ENCODE measurements at places on chromosomes 5 and 9.

DNA sequence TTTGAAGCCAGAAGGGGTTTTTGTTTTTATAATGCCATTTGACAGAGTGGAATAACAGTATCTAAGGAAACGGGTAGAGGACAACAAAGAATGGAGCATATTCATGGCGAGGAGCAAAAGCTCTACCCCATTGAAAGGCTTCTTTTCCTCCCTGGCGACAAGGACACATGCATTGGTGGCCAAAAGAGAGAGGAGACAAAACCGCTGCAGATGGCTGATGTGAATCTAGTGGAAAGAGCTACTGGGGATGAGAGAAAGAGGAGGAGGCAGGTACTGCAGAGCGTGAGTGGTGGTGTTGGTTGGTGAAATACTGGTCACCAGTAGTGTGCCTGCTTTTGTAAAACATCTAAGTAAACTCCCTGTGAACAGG, 491 bp downstream of the APC start:
- no peak for DNase-seq

GRCh38 chr5:132481596-132482211, 8.9 kb downstream of the IRF1 start:
- DNase-seq: no peak

- no peak for DNase-seq
Observed at GRCh38 chr5:144567421-144567780, 396.7 kb downstream of the KCTD16 start.

GRCh38 chr9:33175649-33176325, 8.7 kb upstream of the B4GALT1 start:
- DNase-seq: no peak

GRCh38 chr9:114282926-114283325, 40.0 kb upstream of the ORM1 start:
- peak; percentile 58 for DNase-seq

- no peak for DNase-seq
Observed at GRCh38 chr9:110370315-110370714, 32.7 kb upstream of the TXNDC8 start.

- DNase-seq: peak; percentile 95
Observed at GRCh38 chr5:139262742-139263445, 30.6 kb upstream of the MATR3 start.

- DNase-seq: no peak
Observed at GRCh38 chr5:42881416-42882117, 69.9 kb upstream of the SELENOP start.

DNA sequence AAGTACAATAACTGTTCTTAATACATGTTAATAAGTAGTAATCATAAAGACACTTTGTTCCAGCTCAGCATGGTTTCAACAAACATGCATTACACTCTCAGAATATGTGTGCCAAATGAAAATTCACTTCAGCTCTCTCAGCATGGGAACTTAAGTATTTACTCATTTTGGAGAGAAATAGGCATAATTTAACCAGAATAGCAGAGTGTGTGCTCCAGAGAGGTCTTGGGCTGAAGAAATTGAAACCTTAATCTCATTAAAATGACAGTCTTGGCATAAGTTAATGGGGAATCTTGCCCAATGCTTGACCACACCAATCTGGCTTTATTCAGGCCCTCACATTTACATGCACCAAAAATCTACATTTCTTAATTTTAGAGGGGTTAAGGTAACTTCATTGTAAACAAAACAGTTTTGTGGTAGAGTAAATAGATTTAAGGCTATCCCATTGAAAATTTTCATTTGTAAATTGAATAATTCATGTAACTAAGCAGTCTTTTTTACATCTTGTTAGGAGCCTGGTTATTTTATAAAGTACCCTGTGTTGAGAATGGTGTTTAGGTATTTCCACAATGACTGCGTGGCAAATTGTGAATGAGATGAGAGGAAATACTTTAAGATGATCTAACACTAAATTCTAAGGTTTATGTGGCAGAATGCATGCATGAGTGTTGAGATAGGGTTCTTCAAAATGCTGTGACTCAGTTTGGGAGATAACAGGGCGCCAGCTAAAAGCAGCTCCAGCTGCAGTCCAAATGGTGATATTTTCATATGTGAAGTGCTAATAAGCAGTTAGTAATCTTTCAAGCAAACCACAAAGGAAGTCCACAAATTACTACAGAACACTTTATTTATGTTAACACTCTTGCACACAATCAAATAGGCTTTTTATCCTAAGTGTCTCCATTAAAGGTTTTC, 11.3 kb upstream of the LOX start:
- DNase-seq: no peak

DNA sequence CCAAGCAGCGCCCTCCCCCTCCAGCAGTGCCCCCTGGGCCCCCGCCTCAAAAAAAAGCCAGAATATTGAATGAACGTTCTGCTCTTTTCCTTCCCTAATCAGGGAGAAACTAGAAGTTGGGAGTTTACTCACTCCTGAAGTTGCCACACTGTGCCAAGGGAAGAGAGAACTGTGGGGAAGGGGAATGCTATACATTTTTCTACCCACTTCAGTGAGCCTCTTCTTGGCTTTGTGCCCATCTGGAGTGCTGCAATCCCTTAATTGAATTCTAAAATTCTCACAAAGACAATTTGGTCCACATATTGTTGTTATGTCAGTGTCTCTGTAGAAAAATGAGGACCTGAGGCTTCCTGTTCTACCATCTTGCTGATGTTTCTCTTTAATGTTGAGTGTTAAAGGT, 443.7 kb downstream of the DIRAS2 start:
- no peak for DNase-seq

- DNase-seq: no peak
Observed at GRCh38 chr5:80153586-80154126, 102.2 kb downstream of the SERINC5 start.

GRCh38 chr5:175336781-175337180, 107.2 kb downstream of the DRD1 start:
- DNase-seq: no peak

DNA sequence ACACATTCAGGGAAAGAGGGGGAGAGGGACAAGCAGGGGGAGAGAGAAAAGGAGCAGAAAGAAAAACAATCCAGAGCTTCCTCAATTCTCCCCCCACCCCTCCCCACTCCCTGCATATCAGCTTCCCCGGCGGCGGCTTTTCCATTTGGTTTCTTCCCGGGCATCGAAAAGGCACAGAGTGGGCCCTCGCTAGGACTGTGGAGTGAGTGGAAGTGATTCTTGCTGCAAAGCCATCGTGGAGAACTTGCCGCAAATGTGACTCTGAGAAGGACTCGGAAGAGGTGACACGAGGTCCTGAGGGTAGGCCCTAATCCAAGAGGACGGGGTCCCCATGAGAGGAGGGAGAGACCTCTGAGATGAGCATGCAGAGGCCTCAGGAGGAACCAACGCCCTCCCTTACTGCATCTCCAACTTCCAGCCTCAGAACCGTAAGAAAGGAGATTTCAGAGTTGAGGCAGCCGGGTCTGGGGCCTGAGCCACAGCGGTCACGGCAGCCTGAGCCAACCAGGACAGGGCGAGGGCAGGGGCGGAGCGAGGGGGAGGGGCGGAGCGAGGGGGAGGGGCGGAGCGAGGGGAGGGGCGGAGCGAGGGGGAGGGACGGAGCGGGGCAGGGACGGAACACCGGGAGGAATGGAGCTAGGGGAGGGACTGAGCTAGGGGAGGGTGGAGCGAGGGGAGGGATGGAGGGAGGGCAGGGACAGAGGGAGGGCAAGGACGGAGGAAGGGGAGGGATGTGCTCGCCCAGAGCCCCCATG, 21.2 kb upstream of the SARDH start:
- DNase-seq: no peak

- peak; percentile 95 for DNase-seq
Observed at GRCh38 chr9:35489313-35490154, at the start of gene RUSC2. TSS of gene RUSC2 (plus strand) at chr9:35490111. CDS start at chr9:35546522, 56,411 bp downstream.

GRCh38 chr5:132094393-132095076, 20.9 kb downstream of the CSF2 start:
- DNase-seq: peak; percentile 12

GRCh38 chr5:89855417-89855816, 554.1 kb downstream of the CETN3 start:
- no peak for DNase-seq

DNA sequence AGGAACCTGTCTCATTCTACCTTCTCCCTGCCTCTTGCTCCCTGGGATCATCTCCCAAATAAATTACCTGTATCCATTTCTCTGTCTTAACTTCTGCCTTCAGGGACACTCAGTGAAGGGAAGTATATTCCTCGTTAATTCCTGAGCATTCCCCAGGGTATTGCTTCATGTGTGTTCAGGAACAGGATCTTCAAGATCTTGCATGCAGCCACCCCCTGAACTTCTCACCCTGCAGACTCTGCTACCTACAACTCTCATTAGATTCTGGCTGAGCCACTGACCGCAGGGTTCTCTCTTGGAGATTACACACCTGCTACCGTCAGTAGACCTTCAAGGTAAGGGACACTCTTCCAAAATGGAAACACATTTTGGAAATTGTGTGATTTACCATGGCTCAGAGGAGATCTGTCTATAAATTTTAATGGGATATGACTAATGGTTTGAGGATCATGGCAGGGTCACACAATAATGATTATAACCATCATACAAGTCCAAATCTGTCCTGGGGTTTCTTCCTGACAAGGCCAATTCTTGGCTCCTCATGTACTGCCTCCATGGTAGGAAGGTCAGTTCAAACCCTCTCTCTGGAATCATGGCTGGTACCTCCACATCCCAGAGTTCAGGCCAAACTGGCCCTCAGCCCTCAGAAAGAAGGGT, 38.9 kb upstream of the UGCG start:
- DNase-seq: no peak

GRCh38 chr5:181207214-181207959, 2.4 kb upstream of the TRIM7 start:
- DNase-seq: peak; percentile 89

DNA sequence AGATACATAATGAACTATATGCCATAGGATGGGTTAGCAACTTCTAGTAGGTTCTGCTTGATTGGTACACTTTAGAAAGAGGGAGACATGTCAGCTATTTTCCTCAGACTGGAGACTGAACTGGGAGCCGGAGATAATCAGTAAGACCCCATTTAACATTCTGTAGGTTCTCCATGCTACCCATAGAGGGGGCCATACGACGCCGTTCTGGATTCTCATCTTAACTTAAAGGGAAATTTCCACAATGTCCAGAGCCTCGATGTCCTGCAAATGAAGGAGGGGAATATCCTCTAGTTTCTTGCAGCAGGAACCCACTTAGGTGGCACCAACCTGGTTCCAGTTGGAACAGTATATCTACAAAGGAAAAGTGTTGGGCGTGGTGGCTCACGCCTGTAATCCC, 22.3 kb upstream of the NPM1 start:
- DNase-seq: no peak

DNA sequence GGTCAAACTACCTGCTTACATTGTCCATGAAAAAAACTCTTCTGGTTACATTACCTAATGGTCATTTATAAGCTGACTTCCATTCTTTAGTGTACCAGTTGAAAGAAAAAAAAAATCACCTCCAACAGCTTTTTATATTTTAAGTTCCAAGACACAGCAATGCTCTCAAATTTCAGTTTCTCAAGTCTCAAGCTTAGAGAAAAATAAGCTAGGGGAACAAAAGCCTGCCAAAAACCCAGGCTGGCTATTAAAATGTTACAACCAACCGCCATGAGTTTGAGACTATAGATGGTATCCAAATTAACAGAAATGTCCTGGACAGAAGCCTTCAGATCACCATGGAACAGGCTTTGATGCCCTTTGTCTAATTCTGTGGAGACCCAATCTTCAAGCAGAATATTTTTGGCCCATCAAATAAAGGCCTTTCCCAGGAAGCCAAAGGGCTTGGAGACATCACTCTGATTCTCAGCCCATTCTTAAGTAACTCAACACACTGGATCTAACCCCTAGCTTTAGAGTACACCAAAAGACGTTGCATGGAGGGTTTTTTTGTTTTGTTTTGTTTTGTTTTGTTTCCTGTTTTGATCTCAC, 343.7 kb downstream of the GLIS3 start:
- no peak for DNase-seq

GRCh38 chr9:127183814-127184582, 61.6 kb upstream of the ANGPTL2 start:
- no peak for DNase-seq

DNA sequence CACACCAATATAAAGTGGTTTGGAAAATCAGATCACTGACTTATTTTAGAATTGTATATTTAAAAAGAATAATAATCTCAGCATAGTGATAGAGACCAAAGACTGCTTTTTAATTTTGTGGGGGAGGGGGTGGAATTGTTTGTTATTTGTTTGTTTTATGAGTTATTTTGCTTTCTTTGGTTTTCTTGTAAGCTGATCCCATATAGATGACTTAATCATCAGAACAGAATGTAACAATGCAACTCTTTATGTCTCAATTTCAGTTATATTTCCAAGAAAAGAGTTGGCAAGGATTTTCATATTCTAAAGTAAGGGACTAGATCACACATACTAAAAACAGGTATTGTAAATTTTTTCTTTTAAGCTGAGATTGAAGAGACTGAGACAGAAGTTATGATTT, 984.9 kb downstream of the TLE4 start:
- no peak for DNase-seq

DNA sequence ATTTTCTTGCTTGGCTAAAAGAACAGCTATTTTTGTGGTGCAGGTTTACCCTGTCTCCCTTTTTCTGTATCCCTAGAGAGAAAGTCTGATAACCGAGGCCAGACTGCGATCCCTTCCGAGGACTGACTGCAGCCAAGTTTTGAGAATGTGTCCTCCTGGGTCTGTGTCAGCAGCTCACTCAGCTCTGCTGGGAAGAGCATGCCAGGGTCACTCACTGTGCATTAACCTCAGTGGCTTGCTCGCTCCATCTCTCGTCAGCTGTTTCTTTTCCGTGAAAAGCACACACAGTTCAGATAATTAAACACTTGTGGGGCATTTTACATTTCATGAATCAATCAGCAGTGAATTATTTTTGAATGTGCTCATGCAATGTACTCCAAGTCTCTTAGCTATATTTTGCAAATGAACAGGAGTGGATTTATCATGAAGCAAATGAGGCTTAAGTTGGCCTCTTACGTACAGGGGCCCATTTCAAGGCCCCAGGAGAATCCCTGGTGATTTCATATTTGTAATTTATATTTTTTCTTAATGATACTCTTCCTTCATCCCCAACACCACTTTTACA, 252.1 kb downstream of the SMARCA2 start:
- peak; percentile 89 for DNase-seq

- DNase-seq: no peak
Observed at GRCh38 chr9:91195372-91196012, 166.2 kb downstream of the AUH start.

- DNase-seq: no peak
Observed at GRCh38 chr9:68631811-68632210, 73.2 kb upstream of the PIP5K1B start.

GRCh38 chr5:171436804-171437285, 17.4 kb downstream of the FGF18 start:
- no peak for DNase-seq
